Neural crest cell (in vitro differentiated cells): ENCODE measurements at places on chromosomes 11 and 22. TPM values are rescaled to one million over a fixed set of nuclear protein-coding genes. Genes with fewer than 3 reads are reported as not detected.

ARHGAP8 gene
- total RNA-seq: 0.61 and 0.96 TPM in 2 replicates

OAF gene
- 40.2 and 41.3 TPM in 2 replicates for total RNA-seq

GRCh38 chr11:17277024-17277584 lies 565 bp downstream of the NUCB2 start:
- DNase-seq: no peak

DNA sequence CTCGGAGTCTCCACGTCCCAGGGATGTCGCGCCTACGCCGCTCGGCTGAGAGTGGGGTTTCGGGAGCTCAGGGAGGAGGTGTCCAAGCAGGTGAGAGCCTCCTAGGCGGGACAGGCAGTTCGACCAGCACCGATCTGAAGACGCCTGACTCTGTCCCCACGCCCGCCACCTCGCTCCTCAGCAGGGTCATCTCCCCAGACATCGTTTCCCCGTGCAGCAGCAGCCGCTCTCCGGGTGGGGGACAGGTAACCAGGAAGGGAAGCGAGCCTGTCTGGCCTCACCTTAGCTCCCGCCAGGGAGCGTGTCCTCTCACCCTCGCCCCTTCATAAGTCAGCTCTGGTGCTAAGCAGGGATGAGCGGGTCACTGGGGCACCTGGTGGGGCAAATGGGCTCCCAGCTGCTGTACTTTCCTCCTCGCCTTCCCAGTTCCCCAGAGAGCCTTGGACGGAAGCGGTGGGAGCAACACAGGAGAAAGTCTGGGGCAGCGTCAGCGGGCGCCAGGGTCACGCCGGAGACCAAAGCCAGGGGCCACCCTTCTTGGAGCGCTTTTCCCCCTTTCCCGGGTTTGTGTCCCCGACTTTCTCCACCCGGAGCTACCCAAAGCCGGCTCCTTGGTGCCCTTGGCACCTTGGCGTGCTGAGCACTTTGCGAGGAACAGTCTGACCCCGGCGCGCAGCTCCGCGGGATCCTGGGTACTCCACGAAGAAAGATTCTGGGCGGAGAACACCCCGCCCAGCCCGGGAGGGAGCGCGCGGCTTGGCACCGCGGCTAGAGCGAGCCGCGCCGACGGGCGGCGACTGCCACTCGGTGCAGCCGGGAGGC lies 1.6 kb downstream of the SPON1 start:
- DNase-seq: no peak

PDGFB gene
- total RNA-seq: 0.16 and 0.80 TPM in 2 replicates

LRRC74B gene
- not detected in 2 replicates for total RNA-seq

GRCh38 chr11:20310596-20311394 lies 52.7 kb upstream of the HTATIP2 start:
- DNase-seq: no peak

- no peak for DNase-seq
These were observed 222.9 kb upstream of the NARS2 start for GRCh38 chr11:78797559-78797958.

- no peak for DNase-seq
These were observed 13.4 kb downstream of the PITPNB start for GRCh38 chr22:27905653-27906052.

OR8G5 gene
- not detected in 2 replicates for total RNA-seq

DNA sequence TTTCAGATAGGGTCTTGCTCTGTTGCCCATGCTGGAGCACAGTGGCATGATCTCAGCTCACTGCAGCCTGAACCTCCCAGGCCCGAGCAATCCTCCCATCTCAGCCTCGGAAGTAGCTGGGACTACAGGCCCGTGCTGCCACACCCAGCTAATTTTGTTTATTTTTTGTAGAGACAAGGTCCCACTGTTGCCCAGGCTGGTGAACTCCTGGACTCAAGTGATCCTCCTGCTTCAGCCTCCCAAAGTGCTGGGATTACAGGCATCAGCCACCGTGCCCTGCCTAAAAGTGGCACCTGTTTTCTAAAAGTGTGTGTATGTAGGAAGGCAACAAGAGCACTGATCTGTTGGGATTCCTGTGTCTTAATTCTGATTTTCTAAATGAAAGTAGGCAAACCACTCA lies 20.2 kb downstream of the PACS1 start:
- DNase-seq: no peak

OR6T1 gene
- not detected in 2 replicates for total RNA-seq

GRCh38 chr11:127995921-127996320 lies 591.4 kb downstream of the ETS1 start:
- DNase-seq: no peak

DNA sequence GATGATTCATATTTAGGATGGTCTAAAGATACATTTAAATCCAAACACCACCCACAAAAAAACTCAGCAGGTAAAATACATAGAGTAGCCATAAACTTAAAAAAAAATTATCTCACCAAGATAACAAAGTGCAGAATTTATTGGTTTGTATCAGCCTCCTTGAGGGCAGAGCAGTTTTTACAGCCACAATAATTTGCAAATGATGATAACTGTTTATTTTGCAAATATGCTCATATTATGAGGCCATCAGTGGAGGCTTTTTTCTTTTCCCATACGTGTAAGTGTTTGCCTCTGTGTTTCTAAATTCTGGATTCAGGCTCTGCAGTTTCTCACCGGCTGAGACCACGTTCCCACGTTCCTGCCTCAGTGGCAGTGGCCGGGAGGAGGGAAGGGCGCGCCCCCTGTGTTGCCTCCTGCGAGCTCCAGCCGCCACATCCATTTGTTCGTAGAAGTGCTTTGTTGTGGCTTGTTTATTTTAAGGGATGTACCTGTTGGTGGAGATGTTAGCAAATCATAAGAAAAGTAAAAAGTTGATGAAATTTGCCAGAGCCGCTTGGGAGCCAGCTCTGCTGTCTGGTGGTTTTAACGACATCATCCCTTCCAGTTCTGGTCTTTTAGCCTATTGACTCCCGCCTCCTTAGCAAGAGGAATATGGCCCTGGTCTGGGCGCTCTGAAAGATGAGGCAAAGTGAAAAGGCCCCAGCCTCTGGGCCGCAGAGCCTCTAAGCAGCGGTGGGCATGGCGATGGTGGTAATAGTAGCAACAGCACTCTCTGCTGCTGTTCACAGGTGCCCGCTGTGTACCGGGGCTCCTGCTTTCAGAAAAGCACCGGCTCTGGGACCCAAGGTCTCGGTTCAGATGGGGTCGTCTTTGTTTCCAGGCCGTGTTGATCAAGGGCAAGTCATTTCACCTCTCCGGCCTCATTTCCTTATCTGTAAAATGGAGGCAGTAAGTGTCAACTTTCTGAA lies 66.7 kb upstream of the PPARA start:
- no peak for DNase-seq

- DNase-seq: no peak
These were observed 386.7 kb downstream of the TBC1D22A start for GRCh38 chr22:47148956-47149728.

DNA sequence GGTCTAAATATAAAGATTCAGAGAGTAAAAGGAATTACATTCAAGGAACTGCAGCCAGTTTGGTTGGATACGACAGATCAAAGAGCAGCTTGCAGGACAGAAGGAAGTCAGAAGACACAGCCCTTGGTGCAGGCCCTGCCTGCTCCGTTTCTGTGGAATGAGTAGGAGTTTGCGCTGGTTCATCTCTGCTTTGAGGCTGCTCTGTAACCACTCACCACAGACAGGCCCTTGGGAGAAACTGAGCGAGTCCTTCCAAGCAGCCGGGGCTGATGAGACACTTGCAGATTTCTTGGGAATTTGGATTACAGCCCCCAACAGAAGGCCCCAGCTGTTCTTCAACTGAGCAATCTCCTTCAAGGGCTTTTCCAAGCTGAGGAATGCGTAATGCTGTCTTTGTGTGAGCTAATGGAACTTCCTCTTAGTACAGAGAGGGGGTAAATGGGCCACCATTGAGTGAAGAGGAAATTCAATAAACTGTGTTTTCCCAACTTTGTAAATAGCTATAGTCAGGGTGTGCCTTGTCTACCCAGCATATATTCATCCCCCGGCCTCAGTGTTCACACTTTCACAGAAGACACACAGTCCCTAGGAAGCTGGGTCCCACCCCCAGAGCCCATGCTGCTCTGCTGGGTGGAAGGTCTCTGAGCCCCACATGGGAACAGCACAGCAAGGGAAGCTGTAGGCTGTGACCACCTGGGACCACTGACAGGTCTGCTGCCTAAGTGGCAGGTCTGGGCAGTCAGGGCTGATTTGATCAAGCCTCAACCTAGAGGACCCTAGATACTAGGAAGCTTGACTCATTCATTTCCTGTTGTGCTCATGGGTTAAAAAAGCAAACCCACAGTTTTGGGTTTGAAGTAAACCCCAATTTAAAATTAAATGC lies 16.6 kb downstream of the IL10RA start:
- no peak for DNase-seq
